Fibroblast of skin of left biceps (primary cell): ENCODE measurements at places on chromosomes 1 and 21.
A peak's percentile ranks its signal among the peaks of the same experiment; 100 is the strongest.

DNA sequence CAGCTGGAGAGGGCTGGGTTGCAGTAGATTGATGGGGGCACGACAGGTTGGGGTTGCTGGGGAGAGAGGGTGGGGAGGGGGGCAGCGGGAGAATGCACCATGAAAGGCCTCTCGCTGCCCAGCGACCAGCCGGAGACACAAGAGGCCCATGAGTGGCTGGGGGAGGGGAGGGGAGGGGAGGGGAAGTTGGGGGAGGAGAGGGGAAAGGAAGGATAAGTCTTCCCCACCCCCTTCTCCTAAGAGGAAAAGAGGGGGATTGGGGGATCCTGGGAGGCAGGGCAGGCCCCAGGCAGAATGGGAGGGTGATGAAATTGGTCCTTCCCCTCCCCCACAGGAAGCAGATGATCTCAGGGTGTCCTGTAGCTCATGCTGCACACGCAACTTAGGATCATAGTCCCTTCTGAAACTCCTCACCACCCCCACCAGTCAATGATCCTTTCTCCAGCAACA, 45.7 kb downstream of the PAX7 start:
- no peak for DNase-seq

DNA sequence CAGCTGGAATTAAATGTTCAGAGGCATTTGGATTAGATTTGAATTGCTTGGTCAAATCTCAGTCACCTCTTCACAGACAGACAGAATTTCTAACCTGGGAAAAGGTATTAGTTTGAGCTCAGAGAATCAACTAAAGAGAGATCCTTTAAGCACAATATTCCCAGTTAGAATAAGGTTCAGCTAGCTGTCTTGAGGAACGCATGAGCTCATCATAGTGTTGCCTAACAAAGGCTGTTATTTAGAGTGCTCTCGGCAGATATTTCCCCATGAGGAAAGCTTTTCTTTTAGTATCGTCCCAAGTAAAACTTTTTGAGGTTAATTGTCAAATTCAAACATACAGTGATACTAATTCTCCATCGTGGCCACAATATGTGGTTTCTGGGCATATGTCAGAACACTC, 269.9 kb downstream of the HLX start:
- no peak for DNase-seq

DNA sequence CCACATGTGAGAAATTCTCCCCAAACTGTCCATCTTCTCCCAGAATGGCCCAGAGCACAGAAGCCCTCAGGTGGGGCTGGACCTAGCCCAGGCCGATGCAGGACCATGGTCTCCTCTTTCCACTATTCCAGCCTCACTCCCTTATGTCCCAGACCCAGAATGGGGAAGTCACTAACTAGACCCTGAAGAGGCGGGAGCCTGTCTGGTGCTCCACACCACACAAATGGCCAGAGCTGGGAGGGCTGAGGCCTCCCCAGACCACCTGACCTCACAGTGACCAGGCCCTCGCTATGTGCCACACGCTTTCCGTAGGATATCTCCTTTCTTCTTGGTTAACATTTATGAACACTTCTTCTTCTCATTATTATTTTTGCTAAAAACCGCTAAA, 54.9 kb upstream of the EDN2 start:
- DNase-seq: no peak

DNA sequence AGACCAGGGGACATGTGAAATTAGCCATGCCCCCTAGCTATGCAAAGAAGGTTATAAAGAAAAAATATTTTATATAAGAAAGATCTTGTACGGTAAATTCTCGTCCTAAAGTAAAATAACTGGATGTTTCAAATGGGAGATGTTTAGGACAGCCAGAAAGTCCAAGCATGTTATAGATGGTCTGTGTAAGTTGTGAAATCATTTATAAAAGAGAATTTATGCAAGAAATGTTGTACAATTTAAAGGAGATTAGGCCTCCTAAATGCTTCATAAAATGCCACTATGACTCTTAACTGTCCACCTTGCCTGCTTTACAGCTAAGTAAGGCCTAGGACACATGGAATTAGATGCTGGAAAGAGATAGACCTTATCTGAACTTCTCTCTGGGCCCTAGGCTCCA, 118.1 kb upstream of the POGK start:
- DNase-seq: no peak

- peak; percentile 26 for DNase-seq
These were observed 115.6 kb downstream of the PGBD5 start for GRCh38 chr1:230310381-230311163.

GRCh38 chr1:63909526-63909925, 135.7 kb downstream of the ROR1 start:
- DNase-seq: no peak

- no peak for DNase-seq
These were observed 60.4 kb downstream of the TEX35 start for GRCh38 chr1:178573330-178573729.

DNA sequence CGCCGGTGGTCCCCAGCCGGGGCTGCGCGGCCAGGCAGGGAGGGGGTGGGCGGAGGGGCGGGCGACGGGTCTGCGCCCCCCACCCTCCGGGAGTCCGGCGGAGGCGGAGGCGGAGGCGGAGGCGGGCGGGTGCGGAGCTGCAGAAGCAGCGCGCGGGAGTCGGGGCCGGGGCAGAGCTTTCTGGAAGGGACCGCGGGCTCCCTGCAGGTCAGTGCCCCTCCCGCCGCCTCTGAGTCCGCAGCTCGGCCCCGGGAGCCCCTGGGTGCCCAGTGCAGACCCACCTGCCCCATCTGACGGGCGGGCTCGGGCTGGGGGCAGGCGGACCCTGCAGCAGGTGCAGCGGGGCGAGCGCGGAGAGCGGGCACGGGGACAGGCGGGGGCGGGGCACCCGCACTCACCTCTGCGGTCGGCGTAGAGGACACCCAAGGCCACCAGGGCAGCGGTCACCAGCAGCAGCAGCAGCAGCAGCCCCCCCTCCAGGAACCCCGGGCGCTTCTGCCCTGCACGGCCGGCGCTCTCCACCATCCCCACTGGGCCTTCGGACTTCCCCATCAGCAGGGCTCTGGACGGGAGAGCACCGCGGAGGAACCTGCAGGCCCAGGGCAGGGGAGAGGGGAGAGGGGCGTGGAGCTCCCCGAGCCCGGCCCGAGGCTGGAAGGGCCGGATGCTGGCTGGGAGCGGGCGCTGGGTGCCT, 3.7 kb downstream of the MMEL1 start:
- no peak for DNase-seq

- no peak for DNase-seq
These were observed 730 bp upstream of the PHF13 start for GRCh38 chr1:6612641-6613360.

DNA sequence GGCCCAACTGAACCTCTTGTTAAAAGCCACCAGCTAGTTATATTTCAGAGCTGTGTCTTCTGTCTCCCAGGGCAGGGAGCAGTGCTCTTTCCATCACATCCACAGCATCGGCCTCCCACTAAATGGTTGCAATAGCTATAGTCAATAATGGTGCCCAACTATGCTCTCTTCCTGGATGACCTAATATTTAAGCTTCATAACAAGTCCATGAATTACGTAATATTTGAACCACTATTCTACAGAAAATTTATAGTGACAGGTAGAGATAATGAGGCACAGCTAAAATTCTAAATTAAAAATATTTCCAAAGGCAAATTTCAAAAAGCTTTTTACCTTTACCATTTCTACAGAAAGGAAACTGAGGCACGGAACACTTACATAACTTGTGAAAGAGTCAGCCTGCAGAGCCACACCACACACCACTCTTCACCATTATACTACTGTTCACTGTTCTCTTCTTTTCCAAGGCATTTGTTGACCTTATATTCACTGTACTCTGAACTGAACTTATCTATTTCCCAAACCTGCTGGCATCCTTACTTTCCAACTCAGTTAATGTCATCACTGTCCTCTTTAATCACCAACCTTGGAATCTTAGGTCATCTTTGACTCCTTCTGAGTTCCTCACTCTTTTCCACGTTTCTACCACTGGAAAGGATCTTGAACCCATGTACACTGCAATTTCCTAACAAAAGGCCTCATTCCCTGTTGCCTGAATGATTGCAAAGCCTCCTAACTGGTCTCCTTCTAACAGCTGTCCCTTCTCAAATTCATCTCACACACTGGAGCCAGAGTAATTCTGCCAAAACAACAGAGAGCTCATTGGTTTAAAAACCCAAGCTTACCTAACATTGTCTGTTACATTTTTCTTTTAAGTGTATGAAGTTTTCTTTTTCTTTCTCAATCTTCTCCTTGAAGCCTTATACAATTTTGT, 85.5 kb downstream of the DDAH1 start:
- no peak for DNase-seq

DNA sequence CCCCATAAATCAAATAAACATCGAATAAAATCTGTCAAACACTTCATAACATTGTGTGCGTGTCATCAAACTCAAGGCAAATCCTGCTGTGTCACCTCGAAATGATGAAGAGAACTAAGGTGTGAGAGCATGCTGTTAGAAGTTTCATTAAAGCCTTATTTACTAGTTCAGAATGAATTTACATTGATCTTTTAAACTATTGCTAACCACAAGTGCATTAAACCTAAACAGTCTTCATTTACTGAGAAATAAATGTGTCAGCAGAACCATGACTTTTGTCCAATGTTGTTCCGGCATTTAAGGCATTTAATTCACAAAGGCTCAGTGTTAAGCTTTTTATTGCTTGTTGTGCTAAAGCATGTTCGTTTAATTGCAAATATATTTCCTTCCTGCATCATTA, 474.4 kb downstream of the SETD4 start:
- DNase-seq: no peak

GRCh38 chr1:242827538-242827937, 303.0 kb upstream of the PLD5 start:
- DNase-seq: no peak

DNA sequence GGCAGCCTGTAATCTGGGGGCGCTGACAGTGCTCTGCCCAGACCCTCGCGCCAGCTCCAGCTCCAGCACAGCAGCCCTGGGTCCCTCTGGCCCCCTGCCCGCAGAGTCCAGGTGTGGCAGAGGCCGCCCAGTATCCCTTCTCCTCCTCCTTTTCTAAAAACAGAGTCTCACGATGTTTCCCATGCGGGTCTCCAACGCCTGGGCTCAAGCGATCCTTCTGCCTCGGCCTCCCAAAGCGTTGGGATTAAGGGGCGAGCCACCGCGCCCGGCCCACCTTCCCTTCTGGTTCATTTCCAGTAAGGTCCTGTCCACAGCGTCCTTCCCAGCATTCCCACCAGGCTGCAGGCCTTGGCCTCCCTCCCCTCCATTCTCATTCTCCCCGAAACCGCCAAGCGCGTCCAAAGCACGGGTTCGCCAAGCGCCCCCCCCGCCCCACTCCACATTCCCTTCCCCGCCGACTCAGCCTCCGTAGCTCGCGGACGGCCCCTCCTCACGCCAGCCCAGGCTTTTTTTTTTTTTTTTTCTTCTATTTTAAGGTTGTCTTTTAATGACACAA, 2.0 kb upstream of the PCBP3 start:
- DNase-seq: no peak

DNA sequence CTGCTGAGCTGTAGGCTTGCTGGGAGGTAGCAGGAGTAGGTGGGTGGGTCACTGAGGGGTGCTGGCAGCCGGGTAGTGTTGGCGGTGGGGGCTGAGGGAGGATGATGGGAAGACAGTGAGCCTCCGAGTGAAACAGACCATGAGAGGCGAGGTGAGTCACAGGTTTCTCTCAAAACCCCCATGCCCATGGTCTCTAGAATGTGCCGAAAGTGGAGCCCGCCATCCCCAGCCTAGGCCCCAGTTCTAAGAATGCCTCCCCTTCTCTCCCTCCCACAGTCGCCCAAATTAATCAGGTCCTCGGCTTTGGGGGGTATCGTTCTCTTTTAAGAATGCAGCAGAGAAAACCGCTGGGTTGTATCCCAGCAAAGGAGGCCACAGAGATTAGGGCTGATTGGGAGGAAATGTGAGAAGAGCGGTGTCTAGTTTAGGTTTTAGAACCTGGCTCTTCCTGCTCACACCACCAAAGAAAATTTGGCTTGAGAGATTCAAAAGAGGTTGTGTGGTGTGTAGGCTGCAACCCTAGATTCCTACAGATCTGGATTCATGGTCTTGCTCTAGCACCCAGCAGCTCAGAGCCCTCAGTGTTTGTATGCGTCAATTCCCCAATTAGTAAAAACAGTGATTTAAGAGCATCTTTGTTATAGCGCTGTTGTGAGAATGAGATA, 27.7 kb upstream of the IL19 start:
- DNase-seq: no peak

DNA sequence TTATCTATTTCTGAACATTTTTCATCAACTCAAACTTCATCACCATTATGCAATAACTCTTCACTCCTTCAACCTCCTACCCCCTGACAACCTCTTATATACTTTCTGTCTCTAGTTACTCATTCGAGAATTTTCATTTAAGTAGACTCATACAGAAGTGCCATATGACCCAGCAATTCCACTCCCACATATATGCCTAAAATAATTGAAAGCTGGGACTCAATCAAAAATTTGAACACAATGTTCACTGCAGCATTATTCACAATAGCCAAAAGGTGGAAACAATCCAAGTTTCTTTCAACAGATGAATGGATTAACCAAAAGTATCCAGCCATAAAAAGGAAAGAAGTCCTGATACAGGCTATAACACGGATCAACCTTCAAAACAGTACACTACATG, 24.1 kb downstream of the COL11A1 start:
- DNase-seq: no peak

DNA sequence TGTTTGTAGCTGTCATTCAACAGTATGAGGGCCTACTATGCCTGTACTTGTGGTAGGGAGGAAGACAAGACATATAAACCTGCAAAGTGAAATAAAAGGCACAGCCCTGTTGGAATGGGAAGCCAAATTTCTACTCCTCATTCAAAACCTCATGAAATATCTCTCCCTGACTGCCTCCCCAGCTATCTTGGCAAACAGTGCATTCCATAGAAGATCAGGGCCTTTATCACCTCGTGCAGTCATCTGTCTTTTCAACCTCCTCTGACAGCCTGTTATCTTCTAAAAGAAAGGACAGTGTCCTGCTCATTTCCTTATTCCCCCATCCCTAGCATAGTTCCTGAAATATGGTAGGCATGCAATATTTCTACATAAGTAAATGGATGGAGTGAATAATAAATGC, 71.0 kb downstream of the SH3GLB1 start:
- no peak for DNase-seq

DNA sequence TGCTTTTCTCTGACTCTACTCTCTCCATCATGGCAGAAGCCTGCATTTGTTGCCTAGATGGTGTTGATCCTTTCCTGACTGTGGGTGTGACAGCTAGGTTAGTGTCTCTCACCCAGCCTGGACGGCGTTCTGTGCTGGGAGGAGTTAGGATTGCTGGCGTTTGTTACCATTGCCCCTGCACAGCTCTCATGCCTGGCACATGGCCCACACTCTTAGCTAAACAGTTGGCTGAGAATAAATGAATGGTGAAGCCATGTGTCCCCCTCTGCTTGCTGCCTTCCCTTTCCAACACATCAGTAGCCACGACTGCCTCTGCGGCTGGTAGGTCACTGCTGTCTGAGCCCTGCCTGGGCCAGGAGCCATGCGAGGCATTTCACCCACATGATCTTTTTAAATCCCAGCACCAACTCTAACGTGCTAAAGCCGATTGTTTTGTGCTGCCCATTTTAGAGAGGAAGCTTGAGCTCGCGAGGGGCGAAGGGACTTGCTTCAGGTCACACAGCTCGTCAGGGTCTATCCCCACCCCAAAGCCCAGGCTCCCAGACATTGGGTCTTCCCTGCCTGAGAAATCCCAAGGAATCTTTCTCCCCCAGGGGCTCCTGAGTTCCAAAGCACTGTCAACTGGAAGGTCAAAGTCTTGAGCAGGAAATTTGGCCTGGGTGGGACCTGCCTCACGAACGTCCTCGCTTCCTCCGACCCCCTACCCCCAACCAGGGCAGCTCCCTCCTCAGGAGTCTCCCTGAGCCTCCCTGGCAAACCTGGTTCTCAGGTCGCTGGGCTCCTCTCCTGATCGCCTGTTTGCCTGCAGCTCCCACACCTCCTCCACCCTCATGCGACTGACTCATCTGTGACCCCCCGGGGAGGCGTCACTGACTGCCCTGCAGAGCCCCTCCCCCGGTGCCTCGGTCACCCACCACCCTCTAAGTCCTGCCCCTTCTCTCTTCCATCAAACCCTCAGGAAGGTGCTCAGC, 271.7 kb upstream of the C1orf174 start:
- no peak for DNase-seq
